ENCODE measurements at places on chromosomes 2 and 18. TPM values are rescaled to one million over a fixed set of nuclear protein-coding genes. Genes with fewer than 3 reads are reported as not detected.

- no peak overlapping the region for H3K4me3 ChIP-seq
- no peaks in the 10 kb centered on the region for H3K27me3 ChIP-seq
- no peak overlapping the region for H3K27ac ChIP-seq
- no peaks in the 10 kb centered on the region for H3K36me3 ChIP-seq
- DNase-seq = no peak
- H3K4me1 ChIP-seq = no peaks in the 10 kb centered on the region
Observed at GRCh38 chr2:166825914-166826313, 62.4 kb upstream of the XIRP2 start.

- H3K4me1 ChIP-seq = no peaks in the 10 kb centered on the region
- no peak overlapping the region for H3K4me3 ChIP-seq
- H3K36me3 ChIP-seq = no peaks in the 10 kb centered on the region
Observed at GRCh38 chr18:46721331-46721730, 35.5 kb downstream of the ST8SIA5 start.

DNA sequence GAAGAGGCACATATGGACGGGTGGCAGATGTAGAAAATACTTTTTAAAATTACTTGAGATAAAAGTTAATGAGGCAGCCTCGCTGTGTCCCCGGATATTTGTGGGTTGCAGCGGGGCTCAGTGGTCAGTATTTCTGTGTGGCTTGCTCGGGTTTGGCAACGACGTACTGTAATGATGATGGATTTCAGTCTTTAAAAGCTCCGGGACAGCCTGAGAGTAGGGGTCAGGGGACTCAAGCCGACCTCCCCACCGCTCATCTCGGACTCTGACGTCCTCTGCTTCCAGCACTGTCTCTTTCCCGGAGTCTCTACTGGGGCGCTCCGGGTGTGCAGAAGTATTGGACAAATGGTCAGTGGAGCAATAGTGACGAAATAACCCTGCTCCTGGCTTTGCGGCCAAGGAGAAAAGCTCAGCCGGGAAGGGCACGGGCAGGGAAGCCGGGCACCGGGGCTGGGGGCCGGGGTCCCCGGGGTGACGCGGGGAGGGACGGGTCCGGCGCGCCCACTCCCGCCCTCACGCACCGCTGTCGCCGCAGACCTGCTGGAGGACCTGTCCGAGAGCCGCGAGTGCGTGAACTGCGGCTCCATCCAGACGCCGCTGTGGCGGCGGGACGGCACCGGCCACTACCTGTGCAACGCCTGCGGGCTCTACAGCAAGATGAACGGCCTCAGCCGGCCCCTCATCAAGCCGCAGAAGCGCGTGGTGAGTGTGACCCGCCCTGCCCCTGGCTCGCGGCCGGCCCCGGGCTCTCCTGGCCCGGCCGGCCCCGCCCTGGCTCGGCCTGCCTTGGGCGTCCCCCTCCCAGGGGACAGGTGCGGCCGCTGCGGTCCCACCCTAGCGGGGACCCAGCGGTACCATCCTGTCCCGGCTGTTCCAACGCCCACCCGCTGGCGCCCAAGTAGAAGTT lies 7.3 kb downstream of the GATA6 start:
- peaks cover 17% of the 10 kb centered on the region for H3K36me3 ChIP-seq
- no peak overlapping the region for H3K27ac ChIP-seq
- DNase-seq = no peak
- no peak overlapping the region for H3K4me3 ChIP-seq

DNA sequence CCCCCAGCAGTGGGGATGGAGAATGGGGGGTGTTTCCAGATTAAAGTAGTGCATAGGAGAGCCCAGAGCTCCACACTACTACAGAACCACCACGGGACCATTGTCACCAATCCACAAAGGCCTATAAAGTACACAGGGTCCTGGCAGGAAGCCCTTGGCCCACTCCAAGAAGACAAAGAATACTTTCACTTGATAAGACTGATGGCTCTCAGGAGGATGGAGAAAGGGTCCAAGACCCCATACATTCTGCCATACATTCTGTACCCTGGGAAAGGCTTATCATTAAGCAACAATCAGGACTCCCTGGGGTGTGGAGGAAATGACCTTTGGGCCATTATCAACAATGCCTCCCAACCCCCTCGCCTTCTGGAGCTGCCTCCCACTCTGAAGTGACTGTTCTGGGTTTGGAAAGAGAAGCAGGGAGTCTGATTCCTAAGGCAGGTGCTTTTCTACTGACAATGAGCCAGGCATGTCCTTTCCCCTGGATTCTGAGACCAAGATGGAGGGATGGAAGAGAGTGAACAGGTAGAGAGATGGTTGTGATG lies 85.4 kb downstream of the XDH start:
- no peak for DNase-seq
- H3K27me3 ChIP-seq = no peaks in the 10 kb centered on the region
- no peaks in the 10 kb centered on the region for H3K36me3 ChIP-seq
- no peak overlapping the region for H3K27ac ChIP-seq

DNA sequence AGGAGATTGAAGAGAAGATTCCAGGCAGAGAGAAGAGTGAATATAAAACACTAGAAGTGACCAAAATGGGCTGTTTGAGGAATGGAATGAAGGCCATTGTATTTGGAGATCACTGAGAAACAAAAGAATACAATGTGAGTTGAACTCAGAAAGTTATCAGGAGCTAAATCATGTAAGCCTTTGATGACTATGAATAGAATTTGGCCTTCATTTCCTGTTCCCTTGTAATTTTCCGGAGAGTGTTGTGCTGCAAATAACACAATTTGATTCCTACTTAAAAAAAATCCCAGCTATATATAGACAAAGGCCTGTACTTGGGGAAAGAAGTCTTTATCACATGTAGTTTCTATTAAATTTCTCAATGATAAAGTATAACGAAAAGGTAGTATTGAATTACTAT lies 33.7 kb upstream of the KYNU start:
- no peaks in the 10 kb centered on the region for H3K36me3 ChIP-seq
- no peaks in the 10 kb centered on the region for H3K4me1 ChIP-seq
- H3K27ac ChIP-seq = no peak overlapping the region
- H3K27me3 ChIP-seq = no peaks in the 10 kb centered on the region
- DNase-seq = no peak
- H3K4me3 ChIP-seq = no peak overlapping the region

GRCh38 chr2:240836781-240837467 lies 16.9 kb upstream of the KIF1A start:
- H3K4me3 ChIP-seq = no peak overlapping the region
- H3K27ac ChIP-seq = no peak overlapping the region
- no peaks in the 10 kb centered on the region for H3K27me3 ChIP-seq

DNA sequence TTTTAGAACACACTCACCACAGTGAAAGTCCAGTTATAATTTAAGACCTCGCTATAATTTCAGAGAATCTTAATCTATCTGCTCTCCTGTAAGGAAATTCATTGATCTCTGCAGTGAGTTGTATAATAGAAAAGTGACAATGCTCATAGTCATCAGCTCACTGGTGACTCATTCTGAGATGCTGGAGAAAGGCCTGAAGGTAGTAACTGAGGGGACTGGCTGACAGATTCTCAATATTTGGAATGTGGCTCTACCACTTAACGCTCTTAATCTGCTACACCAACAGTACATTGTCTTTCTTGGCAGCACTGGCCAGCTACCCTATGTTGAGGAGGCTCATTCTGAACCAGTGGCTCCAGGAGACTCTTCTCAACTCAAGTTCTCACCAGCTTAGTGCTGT lies 246.1 kb downstream of the RPRM start:
- no peaks in the 10 kb centered on the region for H3K27me3 ChIP-seq
- H3K4me1 ChIP-seq = no peaks in the 10 kb centered on the region
- DNase-seq = no peak
- H3K36me3 ChIP-seq = no peaks in the 10 kb centered on the region

DNA sequence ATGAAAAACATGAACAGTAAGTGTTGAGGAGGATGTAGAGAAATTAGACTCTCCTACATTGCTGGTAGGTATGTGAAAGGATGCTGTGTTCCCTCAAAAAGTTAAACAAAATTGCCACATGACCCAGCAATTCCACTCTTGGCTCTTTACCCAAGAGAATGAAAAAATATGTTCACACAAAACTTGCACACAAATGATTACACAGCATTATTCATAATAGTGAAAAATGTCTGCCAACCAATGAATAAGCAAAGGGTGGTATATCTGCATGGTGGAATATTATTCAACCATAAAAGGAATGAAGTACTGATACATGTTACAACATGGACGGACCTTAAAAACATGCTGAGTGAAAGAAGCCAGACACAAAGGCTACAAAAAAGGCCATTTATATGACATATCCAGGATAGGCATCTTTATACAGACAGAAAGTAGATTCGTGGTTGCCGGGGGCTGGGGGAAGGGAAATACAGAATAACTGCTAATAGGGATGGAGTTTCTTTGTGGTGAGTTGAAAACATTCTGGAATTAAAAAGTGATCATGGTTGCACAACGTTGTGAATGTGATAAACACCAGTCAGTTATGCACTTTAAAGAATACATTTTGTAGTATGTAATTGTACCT lies 85.4 kb upstream of the MYO3B start:
- no peak for DNase-seq
- no peaks in the 10 kb centered on the region for H3K4me1 ChIP-seq
- no peak overlapping the region for H3K27ac ChIP-seq
- H3K36me3 ChIP-seq = no peaks in the 10 kb centered on the region
- no peaks in the 10 kb centered on the region for H3K27me3 ChIP-seq

GRCh38 chr18:51754566-51754965 lies 557.1 kb upstream of the MEX3C start:
- H3K36me3 ChIP-seq = no peaks in the 10 kb centered on the region
- no peaks in the 10 kb centered on the region for H3K27me3 ChIP-seq
- no peak for DNase-seq

- no peaks in the 10 kb centered on the region for H3K4me1 ChIP-seq
- no peak overlapping the region for H3K4me3 ChIP-seq
- no peaks in the 10 kb centered on the region for H3K36me3 ChIP-seq
- DNase-seq = no peak
Observed at GRCh38 chr2:60450488-60450887, 103.0 kb downstream of the BCL11A start.

- no peak overlapping the region for H3K27ac ChIP-seq
- DNase-seq = no peak
- no peak overlapping the region for H3K4me3 ChIP-seq
- no peaks in the 10 kb centered on the region for H3K27me3 ChIP-seq
- no peaks in the 10 kb centered on the region for H3K36me3 ChIP-seq
Observed at GRCh38 chr2:84278386-84278785, 180.7 kb downstream of the SUCLG1 start.

DNA sequence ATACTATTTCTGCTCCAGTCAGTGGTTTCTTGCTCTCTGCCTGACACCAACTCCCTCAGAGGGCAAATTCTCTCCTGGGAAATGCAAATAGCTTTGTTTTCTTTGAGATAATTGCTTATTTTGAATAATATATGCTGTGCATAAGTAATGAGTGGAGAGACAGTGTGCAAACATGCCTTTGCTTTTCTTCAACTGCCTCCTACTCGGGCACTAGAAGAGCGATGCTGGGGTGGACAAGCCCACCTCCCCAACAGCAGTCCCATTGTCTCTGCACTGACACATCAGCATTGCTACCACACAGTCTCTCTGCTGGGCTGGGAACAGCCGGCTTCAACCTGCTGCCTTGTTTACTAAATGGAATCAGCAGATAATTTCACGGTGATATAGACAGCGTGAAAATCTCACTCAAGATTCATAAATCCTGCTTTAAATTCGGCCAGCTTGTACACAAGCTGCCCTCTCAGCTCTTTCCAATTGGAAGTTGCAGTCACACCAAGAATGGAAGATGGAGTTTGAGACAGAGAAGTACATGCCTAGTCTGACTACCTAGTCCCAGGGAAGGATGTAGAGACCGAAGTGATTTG lies 694.5 kb downstream of the TDRD15 start:
- no peaks in the 10 kb centered on the region for H3K27me3 ChIP-seq
- no peak overlapping the region for H3K27ac ChIP-seq
- no peaks in the 10 kb centered on the region for H3K36me3 ChIP-seq
- no peaks in the 10 kb centered on the region for H3K4me1 ChIP-seq
- DNase-seq = no peak
- H3K4me3 ChIP-seq = no peak overlapping the region

DNA sequence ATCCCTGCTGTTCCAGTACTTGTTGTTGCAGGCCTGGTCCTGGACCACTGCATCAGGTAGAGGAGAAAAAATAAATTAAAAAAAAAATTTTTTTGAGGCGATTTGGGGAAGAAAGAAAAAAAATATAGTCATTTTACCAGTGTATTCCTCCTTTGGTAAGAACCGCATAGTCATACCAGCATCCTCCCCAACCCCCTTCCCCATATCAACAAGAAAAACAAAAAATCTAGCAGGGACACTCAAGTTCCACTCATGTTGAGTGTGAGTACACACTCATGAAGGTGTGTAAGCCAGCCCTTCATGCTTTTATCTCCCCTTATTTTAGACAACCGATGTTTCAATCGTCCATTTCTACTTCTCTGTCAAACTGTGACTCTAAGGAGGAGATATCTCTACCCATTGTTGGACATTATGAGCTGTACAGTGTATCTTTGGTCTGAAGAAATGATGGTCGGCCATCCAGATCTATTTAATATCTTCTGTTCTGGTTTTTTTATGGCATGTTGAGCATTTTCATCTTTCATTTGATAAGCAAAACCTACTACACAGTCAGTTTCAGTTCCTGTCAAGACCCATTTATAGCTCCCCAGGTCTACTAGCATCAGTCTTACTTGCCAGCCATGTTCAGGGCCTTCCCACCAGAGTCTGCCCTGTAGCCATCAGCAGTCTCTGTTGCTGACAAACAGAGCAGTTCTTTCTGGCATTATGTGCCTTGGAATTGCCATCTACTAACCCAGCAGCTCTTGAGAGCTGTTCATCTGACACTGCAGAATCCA lies 20.0 kb downstream of the ELP2 start:
- no peaks in the 10 kb centered on the region for H3K4me1 ChIP-seq
- no peak for DNase-seq
- H3K36me3 ChIP-seq = no peaks in the 10 kb centered on the region

GRCh38 chr2:83650161-83650560 lies 808.9 kb downstream of the SUCLG1 start:
- no peak overlapping the region for H3K4me3 ChIP-seq
- no peaks in the 10 kb centered on the region for H3K27me3 ChIP-seq
- no peak for DNase-seq

GRCh38 chr18:5455674-5456073 lies 88.1 kb downstream of the EPB41L3 start:
- H3K36me3 ChIP-seq = no peaks in the 10 kb centered on the region
- DNase-seq = no peak
- no peaks in the 10 kb centered on the region for H3K4me1 ChIP-seq
- no peaks in the 10 kb centered on the region for H3K27me3 ChIP-seq
- H3K27ac ChIP-seq = no peak overlapping the region
- no peak overlapping the region for H3K4me3 ChIP-seq

GRCh38 chr2:61762292-61762691 lies 91.6 kb downstream of the FAM161A start:
- no peak for DNase-seq
- H3K4me1 ChIP-seq = no peaks in the 10 kb centered on the region
- H3K4me3 ChIP-seq = no peak overlapping the region
- peak overlapping the region; percentile 97 for H3K27ac ChIP-seq

GRCh38 chr2:174593041-174593440 lies 4.6 kb downstream of the WIPF1 start:
- H3K27me3 ChIP-seq = no peaks in the 10 kb centered on the region
- no peak overlapping the region for H3K4me3 ChIP-seq
- DNase-seq = no peak
- H3K36me3 ChIP-seq = no peaks in the 10 kb centered on the region

Gene ELAC1
- 5.3 TPM for total RNA-seq

Gene TACR1
- total RNA-seq = 0.07 TPM

Gene FER1L5
- total RNA-seq = 0.09 TPM

Gene TXNDC2
- total RNA-seq = not detected

Gene PRSS56
- total RNA-seq = not detected

Gene PDCL3
- 21.1 TPM for total RNA-seq

Gene AQP12A
- total RNA-seq = not detected

Gene PASK
- total RNA-seq = 21.1 TPM
